ENCODE measurements at places on chromosomes 3 and 15. TPM values are rescaled to one million over a fixed set of nuclear protein-coding genes. Genes with fewer than 3 reads are reported as not detected.

DNA sequence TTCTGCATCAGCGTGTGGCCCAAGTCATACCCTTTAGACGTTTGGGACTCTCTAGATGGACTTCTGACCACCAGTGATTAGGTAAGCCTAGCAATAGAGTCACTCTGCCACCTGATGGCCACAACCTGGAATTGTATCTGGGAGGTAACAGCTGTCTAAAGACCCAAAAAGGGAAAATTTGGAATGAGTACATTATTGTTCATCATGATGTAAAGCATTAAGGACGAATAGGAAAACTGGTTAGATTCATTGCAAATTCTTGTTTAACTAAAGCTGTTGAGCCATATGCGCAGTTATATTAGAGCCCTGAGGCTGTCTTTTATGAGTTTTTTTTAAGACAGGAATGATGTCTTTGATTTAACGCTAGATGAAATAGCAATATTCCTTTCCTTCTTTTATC lies 63.6 kb downstream of the FAM81A start:
- peak; percentile 66 for DNase-seq

Gene CCDC191
- total RNA-seq = 0.68 TPM

Gene SPRED1
- total RNA-seq = 41.0 TPM

Gene FES
- total RNA-seq = 6.5 TPM

GRCh38 chr3:152737021-152737908 lies 97.7 kb upstream of the P2RY1 start:
- DNase-seq = no peak

GRCh38 chr15:70165716-70166284 lies 68.1 kb upstream of the TLE3 start:
- no peak for DNase-seq

DNA sequence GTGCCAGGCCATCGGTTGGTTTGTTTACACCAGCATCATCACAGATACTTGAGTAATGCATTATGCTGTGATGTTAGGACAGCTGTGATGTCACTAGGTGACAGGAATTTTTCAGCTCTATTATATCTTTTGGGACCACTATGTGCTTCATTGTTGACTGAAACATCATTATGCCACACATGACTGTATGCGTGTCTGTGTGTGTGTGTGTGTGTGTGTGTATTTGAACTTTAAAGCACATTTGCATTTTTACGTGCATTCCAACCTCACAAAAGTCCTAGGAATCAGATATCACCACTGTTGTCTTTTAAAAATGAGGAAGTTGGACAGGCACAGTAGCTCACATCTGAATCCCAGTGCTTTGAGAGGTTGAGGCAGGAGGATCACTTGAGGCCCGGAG lies 223.0 kb downstream of the TBL1XR1 start:
- no peak for DNase-seq

Gene ATP8B4
- total RNA-seq = 0.61 TPM

GRCh38 chr3:191085091-191085490 lies 114.0 kb upstream of the OSTN start:
- DNase-seq = no peak

Data from H9 (cell line).